ENCODE measurements at places on chromosomes 11 and 22.
A peak's percentile ranks its signal among the peaks of the same experiment; 100 is the strongest.

GRCh38 chr11:3878258-3878584 lies 22.8 kb downstream of the STIM1 start:
- DNase-seq: no peak

GRCh38 chr11:34549271-34549670 lies 35.7 kb upstream of the ELF5 start:
- DNase-seq: no peak

GRCh38 chr11:115168229-115168671 lies 336.0 kb downstream of the CADM1 start:
- DNase-seq: peak; percentile 24

DNA sequence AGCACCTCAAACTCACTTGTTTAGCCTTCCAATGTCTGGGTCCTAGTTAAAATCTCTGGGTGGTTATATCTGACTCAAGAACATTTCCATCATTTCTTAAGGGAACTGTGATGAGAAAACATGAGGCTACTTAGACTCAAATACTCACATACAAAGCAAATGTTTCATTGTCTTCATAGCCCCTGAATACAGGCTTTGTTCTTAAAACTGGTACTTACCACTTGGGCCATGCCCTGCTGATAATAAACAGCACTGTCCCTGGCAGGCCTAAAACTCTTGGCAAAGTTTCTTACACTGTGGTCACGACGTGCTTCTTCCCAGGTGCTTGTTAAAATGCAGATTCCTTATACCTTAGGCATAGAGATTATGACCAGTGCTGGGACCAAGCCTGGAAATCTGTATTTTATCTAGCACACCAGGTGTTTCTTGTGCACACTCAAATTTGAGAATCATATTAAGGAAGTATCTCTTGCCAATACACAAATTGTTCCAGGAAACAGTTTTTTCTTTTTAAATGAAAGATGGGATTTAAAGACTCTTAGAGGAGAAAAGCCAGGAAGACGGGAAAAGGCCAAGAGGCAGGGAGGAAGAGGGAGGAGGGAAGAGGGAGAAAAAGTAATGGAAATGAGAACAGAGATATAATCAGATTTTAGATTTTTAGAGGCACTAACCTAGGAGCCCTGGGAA lies 287.9 kb upstream of the MPPED2 start:
- DNase-seq: no peak

- no peak for DNase-seq
Observed at GRCh38 chr11:110027627-110028371, 65.4 kb upstream of the ZC3H12C start.

All from fibroblast of skin of right biceps (primary cell).